Sciatic nerve (tissue), 2 donors: ENCODE measurements at places on chromosomes 2 and 18. TPM values are rescaled to one million over a fixed set of nuclear protein-coding genes. Genes with fewer than 3 reads are reported as not detected.

GRCh38 chr18:80115035-80115434 lies 6.0 kb downstream of the ADNP2 start:
- DNase-seq: no peak

DNA sequence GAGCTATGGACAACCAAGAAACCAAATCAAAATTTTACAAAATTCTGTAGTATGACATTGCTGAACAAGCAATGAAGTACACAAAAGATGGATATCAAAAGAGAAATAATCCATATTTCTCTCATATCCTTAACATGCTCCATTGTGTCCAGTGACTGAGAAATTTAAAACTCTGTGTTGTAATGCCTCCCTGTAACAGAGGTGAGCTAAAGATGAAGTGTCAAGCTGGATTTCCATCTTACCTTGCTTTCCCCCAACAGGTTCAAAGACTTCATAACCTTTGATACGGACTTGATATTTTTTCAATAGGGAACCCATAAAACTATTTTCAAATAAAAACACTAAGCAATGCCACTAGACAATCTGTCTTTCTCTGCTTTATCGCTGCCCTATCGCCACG lies 95.7 kb upstream of the SERTAD2 start:
- DNase-seq: no peak

GRCh38 chr2:240139666-240140393 lies 628 bp downstream of the OTOS start:
- DNase-seq: peak; percentile 31

- DNase-seq: no peak
These were observed 65.5 kb downstream of the BIN1 start for GRCh38 chr2:127041259-127041970.

DNA sequence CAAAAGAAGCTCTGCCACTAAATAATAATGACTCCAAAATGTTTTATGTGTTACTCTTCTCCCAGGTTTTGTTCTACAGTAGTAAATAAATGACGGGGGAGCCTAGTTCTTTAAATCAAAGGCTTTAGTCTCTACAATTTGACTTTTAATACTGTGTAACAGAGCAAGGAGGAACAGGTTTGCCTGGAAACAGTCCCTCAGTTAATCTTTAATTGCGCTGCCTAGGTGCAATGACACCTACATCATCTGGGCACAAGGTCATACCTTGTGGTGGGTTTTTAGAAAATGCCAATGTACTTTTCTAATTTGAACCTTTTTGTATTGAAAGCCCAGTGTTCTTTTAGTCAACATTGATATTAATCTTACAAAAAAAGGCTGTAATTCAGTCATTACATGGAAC lies 287.3 kb upstream of the SETBP1 start:
- DNase-seq: no peak

DNA sequence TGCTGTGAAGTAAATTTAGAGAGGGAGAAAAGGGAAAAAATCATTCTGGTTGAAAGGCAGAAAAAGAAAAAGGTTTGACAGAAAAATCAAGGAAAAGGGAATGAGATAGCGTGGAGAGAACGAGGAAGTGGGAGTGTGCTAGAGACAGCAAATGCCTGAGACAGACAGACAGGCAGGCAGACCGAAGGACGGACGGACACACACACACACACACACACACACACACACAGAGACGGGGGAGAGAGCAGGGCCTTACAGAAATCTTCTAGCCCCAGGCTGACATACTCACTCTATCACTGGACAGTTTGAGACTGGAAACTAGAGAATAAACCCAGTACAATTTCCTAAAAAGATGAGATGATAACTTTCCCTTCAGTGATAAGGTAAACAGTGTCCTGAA lies 238.4 kb downstream of the ZNF521 start:
- DNase-seq: no peak

DNA sequence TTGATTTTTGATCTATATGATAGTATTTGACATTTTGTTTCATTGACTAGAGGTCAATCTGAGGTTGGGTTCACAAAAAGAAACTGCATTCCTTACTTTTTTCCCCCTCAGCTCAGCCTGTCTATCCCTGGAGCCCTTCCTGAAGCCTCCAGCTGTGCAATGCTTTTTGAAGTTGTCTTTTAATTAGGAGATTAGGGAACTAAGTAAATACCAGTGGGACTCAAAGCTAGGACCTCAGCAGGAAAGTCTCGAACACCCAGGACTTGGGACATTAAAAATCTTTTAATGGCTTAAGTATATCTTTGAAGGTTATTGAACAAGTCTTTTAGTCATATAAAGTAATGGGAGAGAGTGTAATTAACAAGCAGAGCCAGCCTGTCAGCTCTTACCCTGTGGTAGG lies 220.2 kb downstream of the PDE11A start:
- no peak for DNase-seq

DNA sequence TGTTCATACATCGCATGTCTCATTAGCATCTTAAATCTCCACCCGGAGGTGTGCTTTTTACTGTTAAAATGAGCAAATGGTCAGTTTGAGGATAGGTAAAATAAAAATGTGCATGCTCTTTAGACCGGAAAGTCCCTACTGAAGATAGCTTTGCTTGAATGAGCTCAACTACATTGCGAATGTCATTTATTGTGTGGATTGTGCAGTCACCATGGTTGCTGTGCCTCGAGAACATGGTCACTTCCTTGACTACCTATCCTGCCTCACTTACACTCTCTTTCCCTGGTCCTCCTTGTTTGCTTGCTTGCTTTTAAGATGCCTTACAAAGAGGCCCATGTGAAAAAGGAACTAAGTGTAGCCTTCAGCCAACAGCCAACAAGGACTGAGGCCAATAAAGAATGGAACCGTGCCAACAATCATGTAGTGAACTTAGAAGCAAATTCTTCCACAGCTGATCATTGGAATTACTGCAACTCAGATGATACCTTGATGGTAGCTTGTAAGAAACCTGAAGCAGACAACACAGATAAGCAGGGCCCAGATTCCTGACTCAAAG lies 72.2 kb upstream of the BARD1 start:
- DNase-seq: no peak

- no peak for DNase-seq
These were observed 364.8 kb downstream of the TGIF1 start for GRCh38 chr18:3814816-3815215.

DNA sequence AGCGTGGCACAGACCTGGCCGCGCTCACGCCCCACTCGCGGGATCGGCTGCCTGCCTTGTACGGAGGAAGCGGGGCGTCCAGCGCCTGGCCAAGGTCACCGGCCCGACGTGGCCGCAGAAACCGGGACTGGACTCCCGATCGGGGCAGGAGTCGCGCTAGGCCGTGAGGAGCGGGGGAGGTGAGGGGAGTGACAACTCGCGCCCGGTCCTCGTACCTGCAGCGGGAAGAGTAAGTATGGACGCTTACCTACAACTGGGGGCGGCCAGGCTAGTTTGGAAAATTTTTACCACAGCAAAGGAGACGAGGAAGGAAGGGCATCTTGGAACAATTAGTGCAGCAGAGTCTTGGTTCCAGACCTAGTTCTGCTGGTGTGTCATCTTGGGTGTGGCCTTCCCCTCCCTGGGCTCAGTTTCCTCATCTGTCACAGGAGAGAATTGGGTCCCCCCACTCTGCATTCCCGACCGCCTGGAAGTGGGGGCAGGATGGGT lies 693 bp downstream of the UBE2F start:
- DNase-seq: no peak

DNA sequence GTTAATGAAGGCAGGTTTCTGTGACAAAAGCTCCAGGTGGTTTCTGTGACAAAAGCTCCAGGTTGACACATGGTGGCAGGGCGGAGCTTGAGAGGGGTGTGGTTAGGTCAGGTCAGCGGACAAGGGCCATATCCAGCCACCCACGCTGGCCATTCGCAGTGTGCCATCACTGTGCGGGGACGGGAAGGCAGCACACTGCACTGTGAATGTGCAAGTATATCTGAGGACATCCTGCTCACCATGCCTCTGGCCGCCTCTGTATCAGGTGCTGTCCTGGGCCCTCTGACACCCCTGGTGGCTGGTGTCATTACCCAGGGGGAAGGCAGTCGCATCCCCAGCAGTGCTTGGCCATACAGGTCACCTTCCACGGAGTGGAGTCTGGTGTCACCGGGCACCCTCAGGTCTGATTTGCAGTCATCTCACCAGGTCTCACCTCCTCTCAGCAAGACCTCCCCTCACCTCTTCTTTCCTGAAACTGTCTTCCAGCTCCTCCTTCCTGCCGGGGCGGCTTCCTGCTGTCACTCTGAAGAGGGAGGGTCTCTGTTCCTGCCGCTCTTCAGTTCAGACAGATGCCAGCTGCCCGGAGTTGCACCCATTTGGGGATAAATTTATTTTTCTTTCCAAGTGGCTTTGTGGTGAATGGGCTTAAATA lies 34.9 kb downstream of the CTIF start:
- no peak for DNase-seq

DNA sequence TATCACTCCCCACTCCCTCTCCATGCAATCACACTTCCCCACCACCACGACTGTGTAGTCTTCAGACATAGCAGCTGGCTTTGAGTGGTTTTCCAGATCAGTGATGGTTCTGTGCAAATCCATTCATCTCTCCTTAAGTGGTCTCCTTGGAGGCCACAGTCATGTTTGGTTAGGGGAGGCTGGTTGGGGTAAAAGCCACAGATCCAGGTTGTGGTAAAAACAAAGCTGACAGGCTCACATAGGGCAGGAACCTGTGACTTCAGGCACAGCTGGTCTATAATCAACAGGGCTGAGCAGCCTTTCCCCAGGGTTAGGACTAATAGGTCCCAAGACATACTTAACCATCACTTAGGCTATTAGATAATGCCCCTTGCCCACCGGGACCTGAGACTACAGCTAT lies 46.2 kb upstream of the FZD7 start:
- DNase-seq: no peak

The LCT gene
- total RNA-seq: 0.04 TPM

The MALL gene
- 24.1 TPM for total RNA-seq

DNA sequence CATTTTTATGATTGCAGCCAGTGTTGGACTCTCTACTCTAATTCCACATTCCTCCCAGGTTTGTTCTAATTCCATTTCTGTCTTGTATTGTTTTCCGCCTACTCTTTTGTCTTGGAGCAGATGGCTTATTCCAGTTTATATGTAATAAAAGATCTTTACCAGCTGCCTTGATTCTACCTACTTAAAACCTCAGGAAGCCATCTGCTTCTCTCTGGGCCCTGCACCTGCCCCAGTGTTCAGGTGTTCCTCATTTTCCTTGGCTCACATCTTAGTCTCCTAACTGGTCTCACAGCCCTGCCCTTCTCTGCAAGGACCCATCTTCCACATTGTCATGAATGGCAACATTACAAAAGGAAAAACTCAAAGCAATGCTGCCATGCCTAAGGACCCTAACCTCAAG lies 21.0 kb upstream of the IL37 start:
- DNase-seq: no peak

- no peak for DNase-seq
These were observed 321.3 kb downstream of the PID1 start for GRCh38 chr2:228949831-228950230.

DNA sequence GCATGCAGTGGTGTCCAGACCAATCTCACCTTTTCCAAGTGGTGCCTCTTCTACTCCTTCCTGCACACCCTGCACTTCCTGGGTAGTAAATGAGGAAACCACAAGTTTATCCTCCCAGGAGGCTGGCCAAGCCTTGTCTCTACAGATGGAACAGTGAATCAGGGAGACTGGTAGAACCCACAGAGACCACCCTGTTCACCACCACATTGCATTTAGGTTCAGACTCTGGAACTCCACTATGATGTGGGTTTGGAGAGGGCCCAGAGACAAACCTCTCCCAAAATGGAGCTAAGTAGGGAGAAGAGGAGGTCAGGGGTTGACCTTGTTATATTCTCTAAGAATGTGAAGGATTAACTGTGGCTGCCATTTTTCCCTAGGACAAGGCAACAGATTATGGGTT lies 102.8 kb upstream of the FZD7 start:
- DNase-seq: no peak

DNA sequence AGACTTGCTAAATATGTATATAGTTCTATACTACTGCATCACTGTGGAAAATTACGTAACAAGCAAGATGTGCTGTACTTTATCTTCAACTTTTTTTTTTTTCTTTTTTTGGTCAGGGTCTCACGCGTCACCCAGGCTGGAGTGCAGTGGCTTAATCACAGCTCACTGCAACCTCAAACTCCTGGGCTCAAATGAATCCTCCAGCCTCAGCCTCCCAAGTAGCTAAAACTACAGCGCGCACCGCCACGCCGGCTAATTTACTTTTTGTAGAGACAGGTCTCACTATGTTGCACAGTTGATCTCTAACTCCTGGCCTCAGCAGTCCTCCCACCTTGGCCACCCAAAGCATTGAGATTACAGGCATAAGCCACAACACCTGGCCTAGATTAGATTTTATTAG lies 68.0 kb downstream of the COX7A2L start:
- no peak for DNase-seq

DNA sequence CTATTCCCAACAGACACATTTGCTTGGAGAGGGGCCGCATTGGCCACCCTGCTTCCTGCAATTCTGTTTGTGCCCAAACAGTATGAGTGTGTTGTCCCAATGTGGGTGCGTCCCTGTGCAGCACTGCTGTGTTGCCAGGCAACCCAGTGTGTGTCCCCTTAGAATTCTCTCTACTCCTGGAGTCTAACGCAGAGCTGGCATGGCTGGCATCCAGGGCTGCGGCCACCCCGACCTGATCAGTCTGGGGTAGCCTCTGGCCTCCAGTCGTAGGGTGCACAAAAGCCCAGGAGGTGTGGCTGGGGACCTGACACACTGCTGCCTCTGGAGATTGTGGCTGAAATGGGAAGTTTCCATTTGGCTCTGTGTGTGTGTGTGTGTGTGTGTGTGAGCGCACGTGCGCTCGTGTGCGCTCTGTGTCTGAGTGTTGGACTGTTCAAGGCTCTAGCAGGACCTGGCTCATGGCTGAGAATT lies 48.0 kb downstream of the TEX44 start:
- DNase-seq: no peak

DNA sequence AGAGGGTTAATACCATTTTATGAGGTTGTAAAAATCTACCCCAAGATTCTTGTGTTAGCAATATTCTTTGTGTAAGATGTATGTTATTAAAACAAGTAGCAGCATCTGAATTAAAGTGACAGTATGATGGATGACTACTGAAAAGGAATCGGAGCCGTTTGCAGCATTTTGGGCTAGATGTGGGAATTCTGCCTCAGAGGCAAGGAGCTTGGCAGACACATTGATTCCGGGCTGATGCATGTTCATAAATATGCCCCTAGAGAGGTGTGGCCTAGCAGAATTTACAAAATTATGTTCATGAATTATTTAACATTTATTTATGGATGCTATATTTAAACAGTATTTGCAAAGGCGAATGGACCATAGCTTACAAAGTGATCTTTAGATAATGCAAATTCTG lies 389.0 kb upstream of the ETAA1 start:
- no peak for DNase-seq

The CCDC150 gene
- total RNA-seq: 5.8 TPM

The MOCOS gene
- total RNA-seq: 6.4 TPM
